ENCODE measurements at places on chromosomes 1 and 21.

GRCh38 chr1:100292711-100293110, 26.7 kb downstream of the RTCA start:
- no peak for DNase-seq

DNA sequence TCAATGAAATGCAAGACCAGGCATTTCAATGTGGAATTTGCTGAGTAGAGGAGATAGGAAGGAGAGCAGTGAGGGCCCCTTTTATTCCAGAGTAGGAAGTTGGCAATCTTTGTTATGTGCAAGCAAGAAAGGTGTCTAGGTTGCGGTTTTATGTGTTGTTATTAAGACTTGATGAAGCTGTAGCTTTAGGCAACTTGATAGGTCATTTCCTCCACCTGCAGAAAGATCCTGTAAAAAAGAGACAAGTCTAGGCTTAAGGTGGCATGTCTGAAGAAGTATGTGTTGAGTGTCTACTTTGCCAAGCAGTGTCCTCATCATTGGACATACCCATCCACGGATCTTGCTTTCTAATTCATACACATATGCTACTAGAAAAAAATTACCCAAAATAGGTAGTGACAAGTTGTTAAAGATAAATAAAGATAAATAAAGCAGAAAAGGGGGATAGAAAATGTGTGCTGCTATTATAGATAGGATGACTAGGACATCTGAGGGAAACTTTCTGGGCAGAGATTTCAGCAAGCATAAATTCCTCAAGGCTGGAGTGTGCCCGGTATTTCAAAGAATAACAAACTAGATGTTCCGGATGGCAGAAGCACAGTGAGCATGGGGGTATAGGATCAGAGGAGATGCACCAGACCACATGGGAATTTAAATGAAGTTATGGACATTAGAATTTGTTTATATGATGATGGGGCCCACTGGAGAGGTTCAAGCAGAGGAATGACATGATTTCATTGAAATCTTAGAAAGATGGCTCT, 335.0 kb downstream of the TGFB2 start:
- DNase-seq, result no peak

GRCh38 chr1:41810446-41810845, 108.3 kb downstream of the HIVEP3 start:
- no peak for DNase-seq

- no peak for DNase-seq
Observed at GRCh38 chr1:231248778-231249177, 7.8 kb downstream of the GNPAT start.

DNA sequence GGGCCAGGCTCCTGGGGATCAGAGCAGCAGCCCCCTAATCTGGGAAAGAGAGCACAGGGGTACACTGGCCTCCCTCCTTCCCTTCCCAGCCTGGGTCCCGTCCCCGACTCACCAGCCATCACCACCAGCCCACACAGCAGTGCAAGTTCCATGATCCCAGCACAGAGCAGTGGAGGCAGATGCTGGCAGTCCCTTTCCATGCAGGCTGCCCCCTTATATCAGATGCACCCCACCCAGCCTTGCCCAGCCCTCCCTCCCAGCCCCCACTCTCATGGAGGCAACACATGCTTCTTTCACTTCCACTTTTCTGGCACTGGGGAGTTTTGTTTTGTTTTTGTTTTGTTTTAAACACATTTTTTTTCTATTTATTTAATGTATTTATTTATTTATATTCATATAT, at the start of gene PLA2G2D:
Gene PLA2G2D, minus strand, starts transcription at position 190 of the 400 bp plus-strand sequence. Its CDS starts 38 bp downstream, at position 152.
- DNase-seq, result no peak

DNA sequence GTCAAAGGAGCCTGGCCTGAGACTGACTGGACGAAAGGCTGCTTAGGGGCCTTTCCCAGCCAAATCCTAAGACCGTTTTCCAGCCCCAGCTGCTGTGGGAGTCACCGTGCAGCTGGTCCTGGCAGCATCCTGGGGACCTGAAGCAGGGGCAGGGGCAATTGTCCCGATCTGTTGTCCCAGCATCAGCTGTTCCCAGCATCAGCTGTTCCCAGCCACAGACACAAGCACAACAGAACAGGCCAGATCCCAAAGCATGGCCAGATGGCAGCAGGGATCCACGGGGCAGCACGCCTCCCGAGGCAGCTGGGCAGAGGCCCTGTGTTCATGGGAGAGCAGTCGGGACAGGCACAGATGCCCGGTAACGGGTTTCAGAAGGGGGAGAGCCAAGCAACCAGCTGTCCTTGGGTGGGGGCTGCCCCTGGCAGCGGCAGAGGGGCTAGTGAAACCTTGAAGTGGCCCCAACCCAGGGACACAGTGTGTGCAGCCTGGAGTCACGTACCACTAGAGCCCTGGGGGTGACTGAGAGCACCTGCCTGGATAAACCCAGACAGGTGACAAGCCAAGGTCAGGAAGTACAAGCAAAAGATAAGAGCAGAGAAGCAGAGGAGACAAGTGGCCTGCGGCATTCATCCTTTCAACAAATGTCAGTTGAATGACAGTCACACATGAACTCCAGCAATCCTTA, 13.3 kb downstream of the CELA2B start:
- DNase-seq, result no peak

DNA sequence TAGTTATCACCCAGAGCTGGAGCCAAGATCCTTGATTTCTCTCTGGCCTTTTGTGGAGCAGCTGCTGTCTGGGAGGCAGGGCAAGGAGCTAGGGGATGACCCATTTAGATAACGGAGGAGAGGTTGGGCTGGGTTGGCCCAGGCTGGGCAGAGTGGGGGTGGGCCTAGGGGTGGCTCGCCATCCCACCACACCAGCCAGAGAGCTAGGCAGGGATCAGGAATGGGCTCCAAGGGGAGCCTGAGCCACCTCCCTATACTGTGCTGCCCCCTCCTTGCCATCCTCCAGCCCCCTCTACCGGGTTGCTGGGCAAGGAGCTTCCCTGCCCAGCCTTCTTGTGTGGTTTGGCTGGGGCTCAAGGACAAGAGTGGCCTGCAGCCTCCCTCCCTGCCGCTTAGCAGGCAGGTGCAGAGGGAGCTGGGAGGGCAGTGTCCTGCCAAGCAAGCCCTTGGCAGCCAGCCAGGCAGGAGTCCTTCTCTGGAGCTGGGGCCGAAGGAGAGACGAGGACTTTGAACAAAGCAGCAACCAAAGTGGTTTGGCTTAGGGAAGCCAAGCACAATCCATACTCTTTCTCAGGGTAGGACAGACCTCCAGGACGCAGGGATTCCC, 4.1 kb downstream of the NUAK2 start:
- DNase-seq, result peak; percentile 54

DNA sequence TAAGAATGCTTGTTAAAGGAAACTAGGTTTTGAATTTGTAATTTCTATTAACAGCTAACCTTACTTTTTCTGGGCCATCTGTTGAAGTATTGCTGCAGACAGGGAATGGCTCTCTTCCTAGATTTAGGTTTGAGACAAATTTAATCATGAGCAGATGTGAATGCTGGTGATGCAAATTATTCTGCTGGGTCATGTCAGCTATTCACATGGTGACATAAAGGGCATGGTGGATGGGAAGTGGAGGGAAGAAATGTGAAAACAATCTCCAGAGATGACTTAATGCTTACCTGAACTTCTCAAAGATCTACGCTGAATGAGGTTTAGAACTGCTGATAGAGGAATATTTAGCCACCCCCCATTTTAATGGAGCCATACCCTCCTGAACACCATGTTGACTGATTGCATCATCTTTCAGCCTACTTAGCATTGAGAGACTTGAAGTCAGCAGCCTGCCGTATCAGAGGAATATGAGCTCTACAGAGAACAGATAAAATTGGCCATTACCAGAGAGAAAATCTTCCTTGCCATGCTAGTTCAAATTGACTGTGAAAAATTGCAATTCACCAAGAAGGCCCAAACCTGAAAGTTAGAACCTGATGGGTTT, 138.8 kb downstream of the HHAT start:
- DNase-seq, result no peak

DNA sequence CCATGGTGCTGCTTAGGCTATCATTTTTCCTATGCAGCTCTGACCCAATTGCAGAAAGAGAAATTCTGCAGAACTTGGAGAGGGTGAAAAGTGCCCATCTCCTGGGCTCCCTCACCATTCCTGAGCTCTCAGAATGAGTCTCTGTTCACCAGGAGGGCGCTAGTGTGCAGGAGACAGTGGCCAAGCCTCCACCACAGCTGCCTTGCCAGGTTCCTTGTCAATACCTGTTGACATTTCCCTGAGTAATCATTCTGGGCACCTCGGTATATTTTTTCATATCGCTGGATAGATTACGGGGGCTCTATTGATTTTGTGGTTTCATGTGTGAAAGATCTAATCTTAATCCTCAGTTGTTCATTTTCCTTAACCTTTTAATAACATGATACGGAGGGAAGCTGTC, 13.0 kb upstream of the C8B start:
- DNase-seq, result no peak

DNA sequence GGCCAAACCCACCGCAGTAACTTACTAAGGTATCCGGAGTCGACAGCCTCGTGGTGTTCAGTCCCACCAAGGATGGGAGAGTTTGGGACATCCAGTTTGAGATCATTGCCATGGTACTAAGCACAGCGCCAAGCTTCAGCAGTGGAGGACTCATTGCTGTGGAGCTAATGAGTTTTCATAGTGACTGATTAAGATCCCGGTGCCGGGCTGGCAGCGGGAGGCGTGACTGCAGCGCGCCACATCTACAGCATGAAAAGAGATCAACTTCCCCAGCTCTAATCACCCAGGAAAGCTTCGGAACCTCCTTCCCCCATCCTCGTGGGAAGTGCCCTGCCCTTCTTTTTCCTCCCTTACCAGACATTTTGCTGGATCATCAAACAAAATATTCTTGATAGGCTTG, 149.9 kb downstream of the OLFM3 start:
- no peak for DNase-seq

DNA sequence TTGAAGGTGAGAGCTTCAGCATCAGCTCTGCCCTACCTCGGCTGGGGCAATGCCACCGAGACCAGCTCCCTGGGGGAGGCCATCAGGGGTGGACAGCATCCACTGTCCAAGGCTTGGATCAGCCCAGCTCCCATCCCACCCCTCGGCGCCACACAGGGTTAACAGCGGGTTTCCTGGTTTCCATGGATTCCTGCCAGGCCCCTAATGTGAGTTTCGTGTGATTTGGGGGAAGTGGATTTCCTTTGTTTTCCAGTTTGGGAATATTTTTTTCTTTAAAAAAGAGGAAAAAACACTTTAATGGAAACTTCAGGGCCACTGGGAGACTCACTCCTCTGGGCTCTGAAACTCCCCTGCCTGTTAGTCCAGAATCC, 34.3 kb downstream of the CASZ1 start:
- DNase-seq, result no peak

GRCh38 chr1:66585002-66585401, 51.0 kb downstream of the SGIP1 start:
- no peak for DNase-seq

GRCh38 chr21:45318556-45319404, 31.1 kb upstream of the POFUT2 start:
- no peak for DNase-seq

GRCh38 chr1:94236013-94236491, 1.3 kb downstream of the ARHGAP29 start:
- no peak for DNase-seq

GRCh38 chr1:71843012-71843411, 439.3 kb downstream of the NEGR1 start:
- DNase-seq, result no peak

DNA sequence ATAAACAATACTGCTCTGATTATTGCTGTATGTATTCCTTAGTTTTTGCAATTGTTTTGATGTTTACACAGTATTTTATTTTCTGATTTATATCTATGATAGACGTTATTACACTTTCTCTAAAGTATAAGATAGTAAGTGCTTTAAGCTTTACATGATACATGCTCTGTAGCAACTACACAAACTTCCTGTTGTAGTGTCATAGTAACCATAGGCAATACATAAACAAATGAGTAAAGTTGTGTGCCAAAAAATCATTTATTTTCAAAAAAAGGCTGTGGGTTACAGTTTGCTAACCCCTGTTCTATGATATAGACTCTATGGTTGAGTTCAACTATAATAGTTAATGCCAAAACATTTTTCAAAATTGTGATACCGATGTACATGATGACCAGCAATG, 1156.4 kb downstream of the AMY1C start:
- no peak for DNase-seq

- no peak for DNase-seq
Observed at GRCh38 chr1:235911300-235911662, 44.6 kb upstream of the LYST start.

DNA sequence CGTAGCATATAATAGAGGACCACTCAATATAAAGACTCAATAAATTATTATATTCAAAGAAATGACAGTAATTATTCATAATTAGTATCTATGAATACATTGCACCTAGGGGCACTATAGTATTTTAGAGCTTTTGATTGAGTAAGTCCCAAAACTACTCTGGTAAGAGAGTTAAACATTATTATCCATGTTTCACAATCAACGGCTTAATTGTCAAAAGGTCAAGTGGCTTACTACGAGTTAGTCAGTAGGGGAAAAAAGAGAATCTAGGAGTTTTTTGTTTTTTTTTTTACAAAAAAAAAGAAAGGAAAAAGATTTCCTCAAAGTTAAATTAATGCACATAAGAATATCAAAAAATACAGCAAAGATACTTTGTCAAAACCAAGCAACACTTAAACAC, 20.4 kb upstream of the LAMC1 start:
- no peak for DNase-seq

GRCh38 chr21:37636152-37636860, 269.7 kb downstream of the DYRK1A start:
- DNase-seq, result no peak

- no peak for DNase-seq
Observed at GRCh38 chr1:9207715-9208114, 26.9 kb upstream of the H6PD start.

- DNase-seq, result no peak
Observed at GRCh38 chr1:165109013-165109412, 247.5 kb downstream of the LMX1A start.

- no peak for DNase-seq
Observed at GRCh38 chr1:228889289-228889688, 154.0 kb downstream of the RHOU start.

DNA sequence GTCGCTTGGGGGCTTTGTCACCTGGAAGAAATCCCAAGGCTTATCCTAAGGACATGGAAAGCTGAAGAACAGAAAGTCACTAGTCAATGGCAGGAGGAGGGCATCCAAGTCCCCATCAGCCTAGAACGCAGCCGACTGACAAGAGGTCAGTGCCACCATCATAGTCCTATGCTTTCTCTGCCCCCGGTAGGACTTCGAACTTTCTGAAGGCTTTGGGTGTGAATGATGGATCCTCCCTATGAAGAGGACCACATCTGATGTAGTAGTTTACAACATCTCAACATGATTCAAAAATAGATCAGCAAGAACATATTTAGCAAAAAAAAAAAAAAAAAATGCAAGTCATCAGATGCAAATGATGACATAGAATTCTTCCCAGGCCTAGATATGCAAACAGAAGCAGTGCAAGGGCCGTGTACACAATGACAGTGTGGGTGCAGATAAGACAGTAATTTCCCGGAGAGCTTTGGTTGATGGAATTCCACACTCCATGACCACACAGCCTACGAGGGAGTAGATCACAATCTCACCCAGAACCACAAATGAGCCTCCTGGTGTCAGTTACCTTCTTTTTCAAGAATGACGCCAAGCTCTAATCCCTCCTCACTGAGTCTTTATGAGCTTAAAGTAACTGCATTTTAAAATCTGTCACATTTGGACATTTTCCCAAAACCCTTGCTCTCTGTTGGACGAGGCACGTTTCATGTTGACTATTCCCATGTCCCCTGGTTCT, 88.2 kb downstream of the PSMG1 start:
- peak; percentile 99 for DNase-seq

GRCh38 chr1:109133815-109134214, 19.9 kb downstream of the ELAPOR1 start:
- DNase-seq, result no peak

Measured in H4 (cell line).